ENCODE measurements at places on chromosomes 1 and 21. TPM values are rescaled to one million over a fixed set of nuclear protein-coding genes. Genes with fewer than 3 reads are reported as not detected.

DNA sequence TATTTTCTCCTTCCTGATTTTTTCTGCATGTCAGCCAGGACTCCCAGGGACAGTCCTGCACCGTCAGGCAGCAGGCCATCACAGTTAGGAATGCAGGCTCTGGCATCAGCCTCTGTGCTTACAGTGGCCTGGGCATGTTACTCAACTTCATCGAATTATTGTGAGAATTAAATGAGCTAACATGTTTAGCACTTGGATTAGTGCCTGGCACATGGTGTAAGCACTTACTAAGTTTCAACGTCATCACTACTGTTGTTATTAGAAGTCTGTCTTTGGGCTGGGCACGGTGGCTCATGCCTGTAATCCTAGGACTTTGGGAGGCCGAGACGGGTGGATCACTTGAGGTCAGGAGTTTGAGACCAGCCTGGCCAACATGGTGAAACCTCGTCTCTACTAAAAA, 45.1 kb downstream of the SCCPDH start:
- peak; percentile 57 for DNase-seq

DNA sequence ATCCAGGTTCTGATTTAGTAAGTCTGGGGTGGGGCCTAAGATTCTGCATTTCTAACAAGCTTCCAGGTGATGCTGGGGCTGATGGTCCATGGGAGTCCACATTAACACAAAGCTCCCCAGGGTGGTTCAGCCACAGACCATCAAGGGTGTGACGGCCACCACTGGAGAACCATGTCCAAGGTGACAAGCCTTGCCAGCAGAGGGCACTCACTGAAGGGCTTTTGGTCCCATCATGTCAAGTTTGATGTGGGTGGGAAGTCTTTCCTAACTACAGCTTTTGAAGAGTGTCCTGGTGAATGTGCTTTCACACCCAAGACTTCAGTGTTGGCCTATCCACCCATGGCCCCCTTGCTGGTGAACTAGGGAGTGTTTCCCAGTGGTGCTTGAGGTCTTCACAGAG, 67.1 kb downstream of the UBE2T start:
- DNase-seq: no peak

- no peak for DNase-seq
Measured at GRCh38 chr1:192940658-192941057, 118.5 kb downstream of the UCHL5 start.

Gene VPS72
- total RNA-seq: 41.3 TPM

Gene TRPM2
- 25.6 TPM for total RNA-seq

Gene SMCP
- not detected for total RNA-seq

Measured in left lung (tissue), 14 donors.